ENCODE measurements at places on chromosomes 16 and 17.

GRCh38 chr16:21161211-21161610 is 2.7 kb downstream of the LDAF1 start:
- no peak for DNase-seq

DNA sequence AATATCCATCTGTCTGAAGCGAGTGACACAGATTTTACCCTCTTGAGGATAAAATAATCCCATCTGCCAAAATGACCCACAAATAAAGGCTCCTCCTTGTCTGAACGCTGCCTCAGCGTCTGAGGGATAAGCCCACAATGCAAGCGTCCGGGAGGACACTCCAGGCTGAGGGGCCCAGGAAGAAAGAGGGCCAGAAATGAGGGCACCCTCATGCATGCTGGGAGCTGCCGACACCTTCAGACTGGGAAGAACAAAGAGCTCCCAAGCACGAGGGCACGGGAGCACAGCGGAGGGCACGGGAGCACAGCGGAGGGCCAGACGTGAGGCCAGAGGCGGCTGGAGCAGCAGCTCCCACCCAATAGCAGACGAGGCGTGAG is 126.9 kb downstream of the ZNF778 start:
- DNase-seq: no peak

- no peak for DNase-seq
These were observed 2292.8 kb downstream of the TP53TG3F start for GRCh38 chr16:35752012-35752772.

DNA sequence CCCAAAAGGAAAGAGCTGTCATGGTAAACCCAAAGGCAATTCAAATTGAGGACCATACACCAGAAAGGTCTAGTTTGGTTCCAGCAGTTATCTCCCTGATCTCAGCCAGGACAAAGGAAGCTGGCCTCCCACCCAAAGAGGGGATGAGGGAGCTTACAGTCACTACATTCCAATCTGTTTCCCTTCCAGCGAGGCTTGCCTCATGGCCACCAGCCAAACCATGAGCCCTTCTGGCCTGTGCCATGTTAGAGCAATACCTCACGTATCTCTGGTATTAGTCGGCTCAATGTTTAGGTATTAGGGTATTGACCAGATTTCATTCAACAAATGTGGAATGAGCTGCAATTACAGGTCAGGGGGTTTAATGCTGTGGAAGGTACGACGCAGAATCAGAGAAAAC is 8.4 kb downstream of the NDUFAB1 start:
- no peak for DNase-seq

GRCh38 chr17:27984816-27985215 is 57.7 kb upstream of the NLK start:
- no peak for DNase-seq

DNA sequence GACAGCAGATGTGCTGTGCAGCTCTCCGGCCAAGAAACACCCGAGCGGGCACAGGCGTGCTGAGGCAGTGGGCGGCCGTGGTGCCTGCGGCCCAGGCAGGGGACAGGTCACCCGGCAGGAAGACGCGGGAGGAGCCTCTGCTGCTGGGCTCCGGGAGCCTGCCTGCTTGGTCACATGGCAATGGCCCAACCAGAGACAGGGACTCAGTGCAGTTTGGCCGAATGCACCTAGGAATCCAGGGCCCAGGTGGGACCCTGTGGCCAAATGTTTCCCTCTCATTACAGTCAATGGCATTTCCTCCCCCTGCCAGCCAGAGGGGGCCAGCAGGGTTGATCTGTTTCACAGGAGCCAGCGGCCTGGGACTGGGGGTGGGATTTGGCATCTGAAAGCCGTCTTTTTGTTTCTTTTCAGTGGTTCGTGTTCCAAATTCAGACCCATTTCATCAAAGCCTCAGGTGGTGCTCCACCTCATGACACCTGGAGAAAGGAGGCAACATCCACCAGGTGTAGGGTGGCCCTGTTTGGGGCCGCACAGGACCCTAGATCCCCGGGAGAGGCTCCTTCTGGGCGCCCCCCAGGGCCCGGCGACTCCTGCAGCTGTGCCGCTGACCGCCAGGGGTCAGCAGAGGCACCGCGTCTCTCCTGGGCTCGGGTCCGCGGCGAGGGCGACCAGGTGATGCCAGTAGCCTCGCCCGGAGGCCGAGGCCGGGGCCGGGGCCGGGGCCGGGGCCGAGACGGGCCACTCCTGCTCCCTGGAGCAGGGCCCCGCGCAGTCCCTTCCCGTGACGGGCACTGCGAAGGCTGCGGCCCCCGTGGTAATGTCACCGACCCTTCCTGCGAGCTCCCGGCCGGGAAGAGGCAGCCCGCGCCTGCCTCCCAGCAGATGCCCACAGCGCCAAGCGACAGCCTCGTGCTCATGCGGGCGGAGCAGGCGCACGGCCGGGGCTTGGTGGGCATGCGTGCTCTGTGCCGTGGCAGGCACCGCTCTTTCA is 118.5 kb downstream of the C16orf78 start:
- DNase-seq: no peak

DNA sequence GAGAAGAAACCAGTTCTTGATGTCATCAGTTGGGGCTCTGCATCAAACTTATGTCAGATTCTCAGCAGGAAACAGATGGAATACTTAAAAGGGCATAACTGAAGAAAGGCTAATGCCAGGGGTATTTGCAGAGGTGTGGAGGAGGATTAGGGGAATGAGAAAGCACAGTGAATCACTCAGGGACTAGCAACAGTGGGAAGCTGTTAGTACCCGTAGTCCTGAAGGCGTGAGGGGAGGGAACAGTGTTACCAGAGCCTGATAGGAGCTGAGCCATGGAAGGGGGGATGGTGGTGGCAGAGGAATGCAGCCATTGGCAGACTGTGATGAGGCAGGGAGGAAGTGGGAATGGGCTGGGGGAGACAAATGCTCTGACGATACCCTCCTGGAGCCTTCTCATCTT is 162.3 kb downstream of the UTP18 start:
- no peak for DNase-seq

GRCh38 chr17:31147507-31148202 is 52.9 kb downstream of the NF1 start:
- DNase-seq: no peak

DNA sequence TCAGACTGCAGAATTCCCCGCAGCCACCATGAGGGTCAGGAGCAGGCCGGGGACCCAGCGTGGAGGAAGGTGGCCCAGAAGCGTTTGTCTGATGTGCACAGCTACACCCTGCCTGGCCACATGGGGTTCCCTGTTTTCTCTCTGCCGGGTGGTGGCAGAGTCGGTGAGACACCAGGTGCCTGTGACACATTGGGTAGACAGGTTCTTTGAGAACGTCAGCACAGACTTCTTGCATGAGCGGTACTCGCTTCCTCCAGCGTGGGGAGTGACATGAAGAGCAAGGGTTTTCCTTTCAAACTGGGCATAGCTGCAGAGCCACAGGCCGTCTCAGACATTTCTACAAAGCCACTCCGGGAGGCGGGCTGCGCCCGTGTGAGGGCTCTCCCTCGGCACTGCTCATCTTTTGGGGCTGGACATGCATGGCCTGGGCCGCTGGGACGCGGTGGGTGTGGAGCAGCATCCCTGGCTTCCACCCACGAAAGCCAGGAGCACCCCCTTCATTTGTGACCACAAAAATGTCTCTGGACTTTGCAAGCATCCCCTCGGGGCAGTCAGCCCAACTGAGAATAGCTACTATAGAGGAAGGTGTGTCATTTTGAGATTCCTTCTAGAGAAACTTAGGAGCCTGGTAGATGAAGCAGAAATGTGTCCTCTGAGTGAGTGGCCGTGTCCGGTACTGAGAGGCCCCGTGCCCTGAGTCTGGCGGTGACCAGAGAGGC is 26.0 kb downstream of the NME3 start:
- DNase-seq: no peak

DNA sequence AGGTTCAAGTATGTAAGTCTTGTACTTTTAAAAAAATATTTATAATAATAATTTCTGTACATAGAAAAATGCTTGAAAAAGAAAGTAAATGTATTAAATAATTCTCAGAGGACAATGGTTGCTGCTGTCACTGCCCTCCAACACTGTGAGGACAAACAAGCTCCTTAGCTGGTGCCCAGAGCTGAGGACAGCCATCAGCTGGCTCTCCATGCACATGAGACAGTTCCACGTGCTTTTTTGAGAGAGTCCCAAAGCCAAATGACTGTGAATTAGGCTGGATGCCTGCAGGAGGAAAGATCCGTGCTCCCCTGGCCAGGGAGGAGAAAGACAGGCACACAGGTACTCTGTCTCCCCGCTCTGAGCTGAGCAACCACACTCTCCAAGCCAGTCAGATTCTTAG is 115.5 kb upstream of the IRX5 start:
- DNase-seq: no peak

- DNase-seq: no peak
These were observed 14.7 kb downstream of the RAD51D start for GRCh38 chr17:35104844-35105450.

All from NCI-H526 (cell line).